Fibroblast of villous mesenchyme (primary cell): ENCODE measurements at places on chromosomes 2 and 18. TPM values are rescaled to one million over a fixed set of nuclear protein-coding genes. Genes with fewer than 3 reads are reported as not detected.

The IL36G gene
- total RNA-seq = not detected in 2 replicates

The C2orf66 gene
- under 0.01 TPM in 1 of 2 replicates, not detected in the other for total RNA-seq

The ALLC gene
- under 0.01 TPM in 1 of 2 replicates, not detected in the other for total RNA-seq

GRCh38 chr18:23856466-23857163 lies 157.9 kb upstream of the TTC39C start:
- no peak for DNase-seq

The DCDC2C gene
- total RNA-seq = not detected in 2 replicates

- DNase-seq = no peak
These were observed 86.6 kb downstream of the EPHA4 start for GRCh38 chr2:221485503-221485870.

The SETBP1 gene
- total RNA-seq = 2.6 and 2.9 TPM in 2 replicates

GRCh38 chr2:118190474-118190873 lies 102.2 kb downstream of the INSIG2 start:
- no peak for DNase-seq

DNA sequence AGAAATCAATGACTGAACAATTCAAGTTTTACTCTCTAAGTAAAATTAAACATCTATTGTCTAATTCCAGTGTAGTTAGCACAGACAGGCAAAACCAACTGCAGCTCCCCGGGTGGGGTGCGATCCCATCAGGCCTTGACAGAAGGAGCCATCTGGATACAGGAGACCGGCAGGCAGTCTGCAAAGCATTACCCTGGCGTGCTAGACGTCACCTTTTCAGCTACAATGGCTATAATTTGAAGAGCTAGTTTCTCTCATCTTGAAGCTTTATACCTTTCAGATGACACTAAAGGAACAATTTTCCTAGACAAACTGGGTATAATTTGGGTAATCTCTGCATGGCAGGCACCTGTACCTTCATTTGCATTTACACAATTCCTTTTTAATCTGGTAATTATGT lies 761.5 kb upstream of the SOX11 start:
- DNase-seq = no peak

GRCh38 chr2:151795646-151796240 lies 32.5 kb downstream of the ARL5A start:
- no peak for DNase-seq

DNA sequence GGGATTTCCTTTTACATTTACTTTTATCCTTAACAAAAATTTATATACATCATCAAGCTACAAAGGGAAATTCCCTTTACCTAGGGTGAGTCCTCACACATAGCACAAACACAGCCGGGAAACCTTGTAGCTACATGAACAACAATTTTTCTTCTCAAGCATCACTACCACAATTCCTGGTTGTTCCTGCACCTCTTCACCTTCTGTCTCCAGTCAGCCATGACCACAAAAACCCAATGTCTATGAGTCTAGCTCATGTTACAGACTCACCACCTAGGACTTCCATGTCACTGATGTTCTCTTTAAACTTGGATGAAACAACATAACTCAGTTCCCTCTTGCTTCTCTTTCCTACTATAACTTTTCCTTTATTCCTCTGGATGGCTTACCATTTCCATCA lies 460.4 kb downstream of the MBD2 start:
- no peak for DNase-seq

The PKP4 gene
- 29.3 and 62.2 TPM in 2 replicates for total RNA-seq

GRCh38 chr2:2266699-2267449 lies 64.2 kb downstream of the MYT1L start:
- DNase-seq = no peak

DNA sequence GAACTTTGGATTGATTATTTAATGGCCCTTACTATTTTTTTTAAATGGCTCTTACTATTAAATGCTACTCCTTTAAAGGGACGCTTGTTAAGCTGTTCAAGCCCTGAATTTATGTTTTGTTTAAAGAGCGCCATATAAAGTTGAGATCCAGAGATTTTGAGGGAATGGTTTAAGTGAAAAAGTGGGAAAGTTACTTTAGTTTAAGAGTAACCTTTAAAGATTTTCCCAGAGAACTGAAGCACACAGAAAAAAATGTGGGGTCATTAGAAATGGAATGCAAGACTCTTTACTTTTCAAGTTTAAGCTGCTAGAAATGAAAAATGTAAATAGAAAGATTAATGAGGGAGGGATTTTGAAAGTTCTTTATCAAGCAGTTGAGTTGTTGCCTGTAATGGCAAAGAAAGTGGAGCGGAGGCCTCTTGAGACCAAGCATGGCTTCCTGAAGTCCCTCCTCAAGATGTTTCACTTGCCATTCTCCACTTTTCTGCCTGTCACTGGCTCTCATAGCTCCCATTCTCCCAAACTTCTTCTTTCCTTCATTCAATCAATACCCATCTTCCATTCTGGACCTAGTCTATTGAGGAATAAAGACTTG lies 93.2 kb downstream of the KCNS3 start:
- peak; percentile 91 for DNase-seq

DNA sequence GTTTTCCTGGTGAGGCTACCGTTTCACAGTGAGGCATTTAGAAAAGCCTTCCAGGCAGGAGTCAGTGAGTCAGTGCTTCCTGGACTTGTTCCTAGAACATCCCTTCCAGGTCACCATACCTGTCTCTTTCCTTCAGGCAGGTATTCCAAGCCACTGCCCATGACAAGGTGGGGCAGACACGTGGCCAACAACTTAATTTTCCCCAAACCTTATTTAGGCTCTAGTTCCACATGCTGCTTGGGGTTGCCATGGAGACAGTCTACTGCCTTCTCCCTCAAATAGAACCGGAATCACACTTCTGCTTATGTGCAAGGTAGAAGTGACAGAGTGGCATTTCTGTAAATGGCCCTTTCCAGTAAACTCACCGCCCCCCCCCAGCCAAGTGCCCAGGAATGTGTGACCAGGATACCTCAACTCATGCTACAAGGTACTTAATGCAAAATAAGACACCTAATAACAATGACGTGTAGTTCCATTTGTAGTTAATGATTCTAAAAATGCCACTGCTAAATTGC lies 258.3 kb downstream of the PRKCE start:
- DNase-seq = no peak

DNA sequence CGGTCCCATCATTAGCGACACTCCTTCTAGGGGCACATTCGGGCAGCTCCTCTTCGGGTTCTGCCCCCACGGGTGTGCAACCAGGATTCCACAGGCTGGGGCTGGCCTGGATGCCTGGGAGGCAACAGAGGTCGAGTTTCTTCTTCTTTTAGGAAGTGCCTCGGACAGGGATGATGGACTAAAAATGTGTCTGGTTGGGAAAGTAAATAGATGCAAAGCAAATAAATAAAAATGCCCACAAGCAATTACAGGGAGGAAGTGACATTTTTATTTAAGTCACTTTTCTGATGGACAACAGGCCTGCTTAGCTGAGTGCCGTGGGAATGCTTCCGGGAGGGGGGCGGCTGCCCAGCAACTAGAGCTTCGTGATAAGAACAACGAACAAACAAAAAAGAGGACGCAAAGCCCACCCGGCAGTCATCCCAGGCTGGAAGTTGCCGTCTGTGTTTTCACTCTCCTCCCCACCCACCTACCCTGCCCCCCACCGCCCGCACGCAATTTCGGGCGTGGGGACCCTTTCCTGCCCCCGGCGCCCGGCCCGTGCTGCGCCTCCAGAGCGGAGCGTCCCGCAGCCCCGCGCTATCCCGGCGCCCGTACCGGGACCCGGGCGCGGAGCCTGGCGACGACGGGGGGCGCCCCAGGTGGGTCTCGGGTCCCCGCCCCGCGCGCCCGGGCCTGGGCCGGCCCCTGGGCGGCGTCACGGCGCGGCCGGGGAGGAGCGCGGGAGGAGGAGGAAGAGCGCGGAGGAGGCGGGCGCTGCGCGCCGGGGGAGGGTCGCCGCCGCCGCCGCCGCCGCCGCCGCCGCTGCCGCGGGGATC lies 412 bp upstream of the NCK2 start:
- peak; percentile 60 for DNase-seq

The LYPD6 gene
- 4.3 and 5.2 TPM in 2 replicates for total RNA-seq

DNA sequence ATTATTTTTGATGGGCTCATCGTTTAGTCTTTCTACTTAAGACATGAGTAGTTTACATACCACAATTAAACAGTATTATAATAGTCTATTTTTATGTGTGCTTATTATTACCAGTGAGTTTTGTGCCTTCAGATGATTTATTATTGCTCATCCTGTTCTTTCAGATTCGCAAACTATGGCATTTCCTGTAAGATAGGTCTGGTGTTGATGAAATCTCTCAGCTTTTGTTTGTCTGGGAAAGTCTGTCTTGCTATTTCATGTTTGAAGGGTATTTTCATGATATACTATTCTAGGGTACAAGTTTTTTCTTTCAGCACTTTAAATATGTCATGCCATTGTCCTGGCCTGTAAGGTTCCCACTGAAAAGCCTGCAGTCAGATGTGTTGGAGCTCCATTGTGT lies 101.3 kb downstream of the DNAH7 start:
- peak; percentile 33 for DNase-seq

GRCh38 chr2:27746325-27746724 lies 25.2 kb upstream of the MRPL33 start:
- DNase-seq = no peak

- DNase-seq = no peak
These were observed 14.3 kb upstream of the ODC1 start for GRCh38 chr2:10462178-10463083.

The C2orf78 gene
- total RNA-seq = not detected in 2 replicates

- no peak for DNase-seq
These were observed 15.7 kb upstream of the TTC39C start for GRCh38 chr18:23998820-23999219.

- DNase-seq = peak; percentile 74
These were observed 4.4 kb downstream of the ACTR3 start for GRCh38 chr2:113894156-113894743.

DNA sequence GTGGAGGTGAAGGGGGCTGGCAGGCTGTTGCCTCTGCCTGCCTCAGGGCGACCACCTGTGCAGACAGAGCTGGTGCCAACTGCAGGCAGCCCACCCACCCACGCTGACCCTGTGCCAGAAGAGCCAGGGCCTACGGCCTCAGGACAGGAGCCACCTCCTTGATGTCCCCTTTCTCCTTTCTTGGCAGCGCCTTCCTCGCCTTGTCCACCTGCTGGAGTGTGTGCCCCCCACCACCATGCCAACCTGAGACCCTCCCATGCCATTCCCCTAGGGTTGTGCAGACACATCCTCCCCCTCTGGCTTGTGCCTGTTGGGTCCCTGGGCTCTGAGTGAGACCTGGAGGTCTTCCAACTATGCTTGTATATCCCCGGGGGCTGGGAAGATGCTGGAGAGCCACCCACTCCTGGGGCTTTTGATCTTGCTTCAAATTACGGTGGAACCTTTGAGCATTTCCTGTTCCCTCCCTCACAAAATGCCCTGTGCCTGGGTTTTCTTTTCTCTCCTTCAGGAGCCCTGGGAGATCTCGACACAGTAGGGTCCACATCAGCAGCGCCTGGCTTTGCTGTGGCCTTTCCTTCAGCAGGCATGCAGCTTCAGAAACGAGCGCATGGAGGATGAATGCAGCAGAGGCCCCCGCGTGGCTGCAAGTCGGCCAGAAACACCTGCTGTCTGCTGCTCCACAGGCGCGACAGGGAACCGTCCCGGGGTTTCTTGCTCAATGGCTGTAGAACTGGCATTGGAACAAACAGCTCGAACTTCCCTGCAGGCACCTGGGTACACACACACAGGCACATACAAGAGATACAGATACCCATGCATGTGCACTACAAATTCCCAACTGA lies 65.9 kb upstream of the SH3RF3 start:
- no peak for DNase-seq

The PRKAG3 gene
- total RNA-seq = not detected in 2 replicates

The ITPRIPL1 gene
- total RNA-seq = 3.2 and 5.2 TPM in 2 replicates

DNA sequence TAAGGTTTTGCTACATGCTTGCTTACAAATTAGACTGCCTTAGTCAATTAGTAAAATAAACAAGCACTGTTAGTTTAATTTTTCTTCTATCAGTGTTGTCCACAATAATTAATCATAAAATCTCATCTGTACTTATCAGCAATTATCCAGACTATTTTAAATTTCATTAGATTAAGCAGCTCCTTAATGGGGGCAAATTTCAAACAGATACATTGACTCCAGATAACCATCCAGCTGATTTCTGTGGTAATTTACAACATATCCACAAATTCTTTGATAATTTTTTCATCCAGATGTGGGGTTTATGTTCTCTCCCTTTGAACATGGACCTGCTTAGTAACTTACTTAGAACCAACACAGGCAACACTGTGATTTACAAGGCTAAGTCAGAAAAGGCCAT lies 170.4 kb upstream of the CWC22 start:
- DNase-seq = no peak

- DNase-seq = no peak
These were observed 324.2 kb downstream of the LNPK start for GRCh38 chr2:175677880-175678279.

The TNFRSF11A gene
- total RNA-seq = under 0.01 TPM in 1 of 2 replicates, not detected in the other

GRCh38 chr2:132884705-132885104 lies 214.7 kb upstream of the LYPD1 start:
- DNase-seq = no peak

The CIAO1 gene
- total RNA-seq = 93.7 and 108 TPM in 2 replicates

The DHRS9 gene
- under 0.01 TPM in 1 of 2 replicates, not detected in the other for total RNA-seq

GRCh38 chr2:9968553-9969497 lies 17.3 kb downstream of the GRHL1 start:
- DNase-seq = no peak

The PDCL3 gene
- 17.1 and 25.5 TPM in 2 replicates for total RNA-seq

The CRYGD gene
- not detected in 2 replicates for total RNA-seq

The HS6ST1 gene
- total RNA-seq = 17.1 and 19.9 TPM in 2 replicates
